A549 treated with CpdA at 1 μM for 4 hours (cell line): ENCODE measurements at places on chromosomes 16 and 17. TPM values are rescaled to one million over a fixed set of nuclear protein-coding genes. Genes with fewer than 3 reads are reported as not detected.

The FBXW10 gene
- total RNA-seq, result 0.96 to 1.9 TPM (median 1.2 TPM) in 5 replicates

The PMFBP1 gene
- total RNA-seq, result 0.06 to 0.29 TPM (median 0.19 TPM) in 3 of 5 replicates, not detected in the others

The TBC1D3D gene
- total RNA-seq, result 0.08 to 0.15 TPM in 2 of 5 replicates, not detected in the others

The KCNG4 gene
- not detected in 5 replicates for total RNA-seq

The SLC16A5 gene
- 20.6 to 29.3 TPM (median 26.9 TPM) in 5 replicates for total RNA-seq

The TOX3 gene
- 0.20 to 0.40 TPM (median 0.23 TPM) in 5 replicates for total RNA-seq

The G6PC1 gene
- not detected in 5 replicates for total RNA-seq

The TP53TG3F gene
- 0.13 to 0.27 TPM (median 0.24 TPM) in 3 of 5 replicates, not detected in the others for total RNA-seq

The KRT20 gene
- 0.17 to 0.52 TPM (median 0.26 TPM) in 5 replicates for total RNA-seq

The COG8 gene
- total RNA-seq, result 18.9 to 29.2 TPM (median 27.2 TPM) in 5 replicates

The PRAC2 gene
- not detected in 5 replicates for total RNA-seq

The PRR29 gene
- total RNA-seq, result 0.73 to 1.3 TPM (median 0.97 TPM) in 5 replicates

The SLC2A4 gene
- total RNA-seq, result 0.13 to 0.29 TPM (median 0.24 TPM) in 5 replicates

The CCDC78 gene
- 3.7 to 7.1 TPM (median 5.7 TPM) in 5 replicates for total RNA-seq

The IL17C gene
- not detected in 5 replicates for total RNA-seq

The ACSM2B gene
- total RNA-seq, result not detected in 5 replicates

The ABCA3 gene
- total RNA-seq, result 15.1 to 19.9 TPM (median 16.6 TPM) in 5 replicates

The PEMT gene
- total RNA-seq, result 46.8 to 68.6 TPM (median 66.1 TPM) in 5 replicates

The C16orf96 gene
- total RNA-seq, result not detected in 5 replicates

The CCDC47 gene
- total RNA-seq, result 95.5 to 152 TPM (median 102 TPM) in 5 replicates

The BRIP1 gene
- 3.6 to 5.8 TPM (median 4.2 TPM) in 5 replicates for total RNA-seq

The ATP1B2 gene
- total RNA-seq, result 0.16 to 0.33 TPM (median 0.26 TPM) in 4 of 5 replicates, not detected in the other

The CCT6B gene
- total RNA-seq, result 0.85 to 1.6 TPM (median 1.2 TPM) in 5 replicates

The UBN1 gene
- total RNA-seq, result 26.4 to 29.5 TPM (median 29.3 TPM) in 5 replicates

The TRPV2 gene
- 0.42 to 0.69 TPM (median 0.59 TPM) in 5 replicates for total RNA-seq

The HOXB4 gene
- 0.09 to 0.17 TPM (median 0.13 TPM) in 5 replicates for total RNA-seq

The MTSS2 gene
- 32.0 to 41.3 TPM (median 40.4 TPM) in 5 replicates for total RNA-seq

The KRT33B gene
- 0.05 to 0.13 TPM (median 0.10 TPM) in 3 of 5 replicates, not detected in the others for total RNA-seq

The KRT31 gene
- not detected in 5 replicates for total RNA-seq

The ZKSCAN2 gene
- total RNA-seq, result 2.0 to 2.6 TPM (median 2.2 TPM) in 5 replicates

The DRC3 gene
- 1.3 to 3.4 TPM (median 2.5 TPM) in 5 replicates for total RNA-seq

The TSPAN10 gene
- 4.5 to 7.3 TPM (median 5.4 TPM) in 5 replicates for total RNA-seq

The ALDOA gene
- 1,596 to 1,951 TPM (median 1,926 TPM) in 5 replicates for total RNA-seq

The CCL14 gene
- total RNA-seq, result not detected in 5 replicates

The GPR142 gene
- total RNA-seq, result 0.03 TPM in 1 of 5 replicates, not detected in the others

The CDC42EP4 gene
- 63.9 to 82.3 TPM (median 76.0 TPM) in 5 replicates for total RNA-seq

The CD300LB gene
- total RNA-seq, result 0.06 to 0.22 TPM (median 0.09 TPM) in 3 of 5 replicates, not detected in the others

The RNU2-1 gene
- total RNA-seq, result not detected in 5 replicates

The SPATA22 gene
- total RNA-seq, result not detected in 5 replicates

The KRTAP9-2 gene
- not detected in 5 replicates for total RNA-seq

The TMEM100 gene
- not detected in 5 replicates for total RNA-seq

The SLC5A11 gene
- total RNA-seq, result 0.45 to 0.72 TPM (median 0.64 TPM) in 5 replicates

The NAT9 gene
- total RNA-seq, result 50.8 to 65.8 TPM (median 54.7 TPM) in 5 replicates

The NDEL1 gene
- 52.5 to 65.7 TPM (median 57.8 TPM) in 5 replicates for total RNA-seq

The ST6GALNAC2 gene
- 0.22 to 0.61 TPM (median 0.47 TPM) in 5 replicates for total RNA-seq

The GPR179 gene
- total RNA-seq, result 0.03 to 0.08 TPM (median 0.04 TPM) in 4 of 5 replicates, not detected in the other
